MCF 10A (cell line): ENCODE measurements at places on chromosomes 7 and 10.

DNA sequence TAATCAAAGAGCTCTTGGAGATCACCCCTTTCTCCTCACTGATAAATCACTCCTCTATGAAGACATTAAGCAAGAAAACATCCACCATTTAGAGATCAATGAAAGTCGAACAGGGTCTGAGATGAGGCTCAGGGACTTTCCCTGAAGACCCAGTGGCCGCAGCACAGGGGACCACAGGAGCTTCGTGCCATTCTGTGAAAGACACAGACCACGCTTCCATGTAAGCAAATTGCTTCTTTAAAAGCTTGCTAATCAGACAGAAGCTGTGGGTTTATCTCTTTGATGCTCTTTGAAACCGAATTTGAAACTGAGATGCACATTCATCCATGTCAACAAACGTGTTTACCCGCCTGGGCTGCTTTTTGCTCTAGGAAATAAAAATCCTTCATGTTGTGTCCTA is 231.9 kb upstream of the PPP2R2D start:
- DNase-seq: no peak

- no peak for DNase-seq
Measured at GRCh38 chr7:64793106-64793755, 997 bp upstream of the ZNF138 start.

- peak; percentile 51 for DNase-seq
Measured at GRCh38 chr7:129615018-129615417, 3.5 kb downstream of the NRF1 start.

DNA sequence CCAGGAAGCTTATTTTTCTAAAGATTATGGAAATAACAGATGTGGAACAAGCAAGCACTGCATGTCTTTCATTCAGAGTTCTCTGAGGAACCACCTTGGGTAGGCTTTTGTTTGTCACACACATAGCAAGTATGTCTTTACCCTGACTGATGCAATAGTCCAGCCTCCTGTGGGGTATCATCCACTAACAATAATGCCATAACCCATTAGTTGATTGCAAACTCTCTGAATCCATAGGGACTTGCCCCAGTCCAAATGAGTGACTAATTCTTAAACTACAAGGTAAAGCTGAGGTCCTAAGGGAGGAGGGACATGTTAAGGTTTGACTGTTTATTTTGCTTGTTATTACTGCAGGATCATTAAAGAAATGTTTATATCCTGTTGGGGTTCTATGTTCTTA is 151.4 kb upstream of the PRPS1L1 start:
- no peak for DNase-seq

GRCh38 chr7:71574153-71574860 is 442.4 kb downstream of the GALNT17 start:
- no peak for DNase-seq

- peak; percentile 43 for DNase-seq
Measured at GRCh38 chr10:121536310-121536913, 61.8 kb downstream of the FGFR2 start.
